ENCODE measurements at places on chromosomes 1 and 21.

DNA sequence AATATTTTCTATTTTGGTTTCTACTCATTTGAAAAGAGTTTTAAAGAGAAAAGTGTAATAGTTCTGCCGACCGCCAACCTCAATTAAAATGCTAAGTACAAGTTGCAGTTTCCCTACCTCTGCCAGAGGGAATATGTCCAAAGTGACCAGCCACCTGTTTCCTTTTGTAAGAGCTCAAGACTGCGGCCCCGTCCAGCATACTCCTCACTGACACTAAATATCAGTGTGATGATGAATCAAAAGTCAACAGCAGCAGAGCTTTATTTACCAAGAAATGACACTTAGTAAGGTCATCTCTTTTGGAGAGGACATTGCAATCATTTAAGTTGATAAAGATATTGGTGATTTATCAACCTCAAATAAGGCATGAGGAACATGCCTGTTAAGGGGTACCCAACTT, 57.4 kb upstream of the NRIP1 start:
- DNase-seq, result no peak

GRCh38 chr1:209162651-209163050, 420.9 kb upstream of the CAMK1G start:
- DNase-seq, result no peak

- DNase-seq, result no peak
Measured at GRCh38 chr1:192639607-192640368, 3.8 kb downstream of the RGS13 start.

DNA sequence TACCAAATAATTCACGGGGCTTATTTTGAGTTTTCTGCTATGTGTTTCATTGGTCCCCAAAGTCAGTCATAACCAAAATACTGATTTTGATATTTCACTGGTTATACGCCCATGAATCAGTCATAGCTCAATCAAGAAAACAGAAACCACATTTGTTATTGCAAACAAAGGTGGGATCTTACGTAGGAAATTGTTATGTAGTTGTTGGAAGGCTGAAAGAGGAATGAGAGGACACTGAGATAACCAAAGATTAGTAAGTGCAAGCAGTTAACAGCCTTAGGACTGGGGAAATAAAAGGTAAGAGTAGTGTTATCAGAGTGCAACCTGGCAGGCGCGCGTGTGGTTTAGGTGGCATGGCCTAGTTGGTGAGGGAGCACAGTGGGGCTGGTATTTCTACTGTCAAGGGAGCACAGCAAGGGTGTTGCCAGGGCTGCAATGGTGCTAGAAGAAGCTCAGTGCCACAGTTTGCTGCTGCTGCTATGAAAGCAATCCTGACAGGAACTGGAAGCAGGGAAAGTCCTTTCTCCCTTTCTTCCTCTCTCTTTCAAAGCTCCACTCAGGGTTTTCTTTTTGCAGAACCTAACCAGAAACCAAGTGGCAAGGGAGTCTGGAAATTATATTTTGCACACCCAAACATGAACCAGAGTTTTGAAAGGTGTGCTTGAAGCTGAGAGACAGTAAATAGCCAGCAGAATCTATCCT, 33.7 kb downstream of the RTCA start:
- DNase-seq, result no peak

DNA sequence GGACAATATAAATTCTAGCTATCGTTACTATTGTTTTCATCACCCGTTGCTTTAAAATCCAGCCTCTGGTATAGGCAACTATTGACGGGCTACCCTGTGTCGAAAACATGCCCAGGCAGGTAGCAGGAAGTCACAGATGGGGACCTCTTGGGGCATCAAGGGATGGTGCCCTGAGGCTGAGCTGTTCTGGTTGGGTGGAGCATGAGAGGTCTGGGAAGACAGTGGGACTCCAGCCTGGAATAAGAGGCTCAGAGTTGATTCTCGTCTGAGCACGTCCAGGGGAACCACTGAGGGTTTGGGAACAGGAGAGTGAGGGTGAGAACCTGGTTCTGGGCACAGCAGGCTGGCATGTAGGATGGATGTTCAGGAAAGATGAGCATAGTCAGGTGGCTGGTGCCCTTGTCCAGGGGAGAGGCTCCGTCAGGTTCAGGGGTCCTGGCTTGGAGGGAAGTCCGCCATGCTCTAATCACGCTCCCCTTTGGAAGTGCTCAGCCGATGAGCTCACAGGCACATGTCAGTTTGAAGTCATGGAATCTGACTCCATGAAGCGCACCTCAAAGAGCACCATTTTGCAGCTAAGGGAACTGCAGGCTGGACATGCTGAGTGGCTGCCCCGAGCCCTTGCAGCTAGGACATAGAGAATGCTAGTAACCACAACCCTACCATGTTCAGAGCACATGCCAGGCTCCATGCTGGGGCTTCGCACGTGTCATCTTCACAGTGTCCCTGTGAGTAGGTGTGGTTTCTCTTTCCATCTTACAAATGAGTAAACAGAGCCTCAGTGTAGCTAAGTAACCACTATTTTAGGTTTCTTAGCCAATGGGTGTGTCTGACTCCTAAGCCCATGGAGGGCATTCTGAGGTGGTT, 21.0 kb downstream of the PCSK9 start:
- DNase-seq, result no peak

GRCh38 chr1:87394982-87395381, 66.3 kb downstream of the LMO4 start:
- no peak for DNase-seq

DNA sequence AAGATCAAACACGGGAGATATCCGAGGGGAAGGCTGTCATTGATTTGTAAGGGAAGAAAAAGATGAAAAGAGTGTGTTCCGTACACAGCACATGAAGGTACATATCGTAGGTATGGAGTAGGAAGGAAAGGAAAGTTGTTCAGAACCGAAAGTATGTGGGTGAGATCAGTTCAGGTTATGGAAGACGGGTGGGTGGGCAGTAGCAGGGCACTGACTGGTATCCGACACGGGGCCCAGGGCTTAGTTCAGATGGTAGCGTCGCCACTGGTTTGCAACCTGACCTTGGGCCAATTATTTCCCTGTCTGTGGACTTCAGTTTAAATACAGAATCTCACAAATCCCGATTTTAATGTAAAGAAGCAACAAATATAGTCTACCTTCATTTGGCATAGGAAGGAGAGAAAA, 27.8 kb upstream of the A3GALT2 start:
- no peak for DNase-seq

DNA sequence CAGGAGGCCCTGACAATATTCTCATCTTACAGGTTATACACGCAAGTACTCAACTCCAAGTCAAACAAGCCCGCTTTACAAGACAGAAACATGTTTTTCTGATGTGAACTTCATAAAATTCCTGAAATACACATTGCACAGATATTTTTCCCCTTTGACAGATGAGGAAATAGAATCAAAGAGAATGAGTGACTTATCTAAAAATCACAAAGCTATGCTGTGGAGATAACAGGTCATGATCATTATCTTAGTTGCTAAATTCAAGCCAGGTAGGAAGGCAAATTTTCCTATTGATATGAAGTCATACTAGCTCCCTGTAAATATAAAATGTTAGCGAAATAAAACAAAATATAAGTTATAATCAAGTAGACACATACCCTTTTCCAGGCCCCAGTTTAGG, 18.3 kb downstream of the UBR4 start:
- DNase-seq, result no peak

DNA sequence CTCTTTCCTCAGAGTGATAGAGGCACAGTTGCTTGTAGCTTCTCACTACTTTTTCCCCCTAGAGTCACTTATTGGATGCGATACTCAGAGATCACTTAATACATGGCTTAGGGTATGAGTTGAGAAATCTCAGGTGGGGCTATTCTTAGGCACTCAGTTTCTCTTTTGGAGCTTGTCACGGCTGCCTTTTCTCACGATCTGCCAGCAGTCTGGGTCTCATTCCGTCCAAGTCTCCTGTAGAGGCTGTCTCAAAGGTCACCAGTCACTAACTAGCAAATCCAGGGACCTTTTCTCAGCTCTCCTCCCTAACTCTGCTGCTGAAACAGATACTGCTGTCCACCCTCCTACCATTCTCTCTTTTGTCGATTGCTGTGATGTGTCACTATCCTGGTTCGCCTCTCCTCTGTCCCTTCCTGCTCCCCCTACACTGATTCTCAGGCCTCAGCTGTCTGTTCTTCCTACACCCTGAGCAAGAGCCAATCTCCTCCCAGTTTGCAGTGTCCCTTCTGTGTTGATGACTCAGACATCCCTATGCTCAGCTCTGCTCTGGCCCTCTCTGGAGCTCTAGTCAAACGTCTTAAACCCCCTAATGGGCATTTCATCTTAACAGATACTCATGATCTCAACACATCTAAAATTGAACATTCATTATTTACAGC, 12.4 kb downstream of the ATP1A2 start:
- DNase-seq, result no peak

GRCh38 chr1:177975588-177976495, 6.0 kb upstream of the SEC16B start:
- no peak for DNase-seq

DNA sequence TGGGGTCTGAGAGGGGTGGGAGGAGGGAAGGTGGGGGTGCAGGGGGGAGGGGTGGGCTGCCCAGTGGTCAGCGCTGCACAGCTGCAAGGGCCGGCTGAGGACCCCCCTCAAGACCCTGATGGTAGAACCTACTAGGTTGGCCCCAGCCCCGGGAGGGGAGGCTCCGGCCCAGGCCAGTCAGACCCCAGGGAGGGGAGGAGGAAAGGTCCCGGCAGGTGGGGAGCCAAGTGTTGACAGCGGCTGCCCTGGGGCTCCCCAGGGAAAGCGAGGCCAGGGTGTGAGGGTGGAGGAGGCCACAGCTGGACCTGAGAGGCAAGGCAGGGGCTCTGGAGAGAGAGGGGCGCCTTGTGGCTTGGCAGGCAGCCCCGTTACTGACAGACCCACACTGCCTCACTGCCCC, 31.1 kb downstream of the MEGF6 start:
- no peak for DNase-seq

- DNase-seq, result no peak
Measured at GRCh38 chr1:100219883-100220282, 29.8 kb downstream of the DBT start.

DNA sequence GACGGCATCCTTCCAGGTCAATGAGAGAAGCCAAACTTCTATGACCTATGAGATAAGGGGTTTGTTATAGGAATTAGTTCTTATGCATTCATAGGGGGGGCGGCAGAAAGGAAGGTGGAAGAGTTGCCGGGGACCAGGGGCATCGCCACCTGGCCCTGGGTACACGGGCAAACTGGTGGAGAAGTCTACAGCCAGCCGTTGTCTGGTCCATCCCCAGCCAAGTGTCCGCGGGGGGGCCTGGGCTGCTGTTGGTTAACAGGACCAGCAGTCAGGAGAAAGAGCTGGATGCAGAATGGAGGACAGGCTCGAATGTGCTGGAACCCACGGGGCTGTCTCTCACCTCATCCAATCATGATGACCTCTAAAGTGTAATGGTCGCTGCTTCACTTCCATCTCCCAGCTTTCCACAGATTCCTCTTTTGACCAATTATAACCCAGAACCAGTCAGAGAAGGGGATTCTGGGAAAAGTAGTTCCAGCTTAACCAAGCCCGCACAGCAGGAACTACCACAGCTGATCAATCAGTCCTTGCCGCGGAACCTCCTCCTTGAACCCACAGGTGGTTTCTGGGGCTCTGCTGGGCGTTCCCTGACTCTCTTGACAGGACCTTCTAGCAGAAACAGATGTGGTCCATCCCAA, 17.8 kb downstream of the TMEM51 start:
- no peak for DNase-seq

DNA sequence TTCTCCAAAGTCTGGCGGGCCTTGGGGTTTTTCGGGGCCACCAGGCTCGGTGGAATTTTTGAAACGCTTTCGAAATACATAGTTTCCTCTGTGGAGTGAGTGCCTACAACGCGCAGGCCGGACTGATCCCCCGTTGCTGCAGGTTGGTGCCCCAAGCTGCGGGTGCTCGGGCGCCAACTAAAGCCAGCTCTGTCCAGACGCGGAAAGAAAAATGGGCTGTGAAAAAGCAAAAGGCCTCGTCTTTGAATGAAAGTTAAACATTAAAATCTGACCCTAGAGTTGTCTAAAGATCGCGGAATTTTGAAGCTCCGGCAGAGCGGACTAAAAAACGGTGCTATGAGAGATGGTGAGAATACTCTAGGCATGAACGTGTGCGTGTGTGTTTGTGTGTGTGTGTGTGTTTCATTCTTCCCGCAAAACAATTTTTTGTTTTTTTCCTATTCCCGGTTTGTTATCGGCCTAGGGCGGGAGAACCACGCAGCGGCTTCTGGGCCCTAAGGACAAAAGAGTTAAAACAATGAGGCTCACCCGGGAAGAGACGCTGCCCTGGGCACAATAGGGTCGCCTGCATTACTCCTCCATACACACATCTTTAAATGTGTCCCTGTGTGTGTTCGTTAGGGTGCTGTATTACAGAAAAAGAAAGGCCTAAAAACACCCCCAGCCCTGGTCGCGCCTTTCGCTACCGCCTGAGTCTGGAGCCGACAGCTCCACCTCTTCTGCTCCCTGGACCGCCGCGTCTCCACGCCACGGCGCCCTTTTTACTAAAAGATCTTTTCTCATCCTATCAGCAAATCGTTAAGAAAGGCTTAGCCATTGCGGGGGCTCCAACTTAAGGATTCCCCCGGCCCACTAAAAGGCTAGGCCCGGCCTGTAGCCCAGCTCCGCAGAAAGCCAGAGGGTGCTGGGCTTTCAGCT, 3.2 kb downstream of the TBX15 start:
- no peak for DNase-seq

DNA sequence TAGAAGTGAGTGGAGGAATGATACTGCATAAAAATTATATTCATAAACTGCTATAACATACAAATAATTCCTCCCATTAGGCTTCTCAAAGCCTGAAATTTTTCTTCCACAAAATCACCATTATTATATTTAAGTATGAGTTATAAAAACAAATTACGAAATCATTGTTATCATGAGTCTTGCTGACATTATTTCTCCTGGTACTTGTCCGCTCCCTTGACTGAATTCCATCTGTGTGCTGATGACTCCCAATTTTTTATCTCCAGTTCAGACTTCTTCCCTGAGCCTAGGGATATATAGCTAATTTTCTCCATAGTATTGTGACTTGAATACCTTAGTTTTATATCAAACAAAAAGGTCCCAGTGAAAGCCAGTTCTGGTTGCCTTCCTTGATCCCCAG, 268.2 kb downstream of the HMCN1 start:
- no peak for DNase-seq

DNA sequence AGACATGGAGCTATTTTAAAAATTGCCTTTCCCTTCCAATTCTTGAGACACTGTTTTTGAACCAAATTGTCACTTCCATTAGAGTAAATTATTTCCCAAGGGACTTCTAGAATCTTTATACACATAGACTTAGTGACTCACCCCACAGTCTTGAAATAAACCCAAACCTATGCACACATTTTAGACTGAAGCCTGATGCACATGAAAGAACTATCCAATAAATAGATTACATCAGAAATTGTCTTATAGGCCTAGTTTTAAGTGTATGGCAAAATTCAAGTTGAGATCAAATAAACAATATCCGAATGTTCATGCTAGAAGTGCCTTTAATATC, 32.2 kb upstream of the ZNF326 start:
- DNase-seq, result no peak

- peak; percentile 34 for DNase-seq
Measured at GRCh38 chr21:34630536-34631143, 15.7 kb upstream of the RCAN1 start.

DNA sequence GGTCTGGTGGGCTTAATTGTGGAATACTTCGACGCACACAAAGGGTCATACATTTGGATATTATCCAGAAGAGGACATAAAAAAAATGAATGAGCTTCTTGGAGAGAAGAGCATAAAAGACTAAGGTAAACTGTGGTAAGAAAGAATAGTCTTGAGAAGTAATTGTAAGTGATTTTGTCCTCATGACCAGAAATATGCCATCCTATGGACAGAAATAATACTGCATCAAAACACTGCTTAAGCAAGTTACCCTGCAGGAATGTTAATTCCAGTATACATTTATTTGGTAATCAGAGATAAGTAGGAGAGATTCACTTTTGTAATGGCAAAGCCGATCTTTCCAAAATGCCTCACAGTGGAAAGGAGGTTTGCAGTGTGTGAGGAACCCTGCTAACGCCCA, 111.9 kb downstream of the NRIP1 start:
- DNase-seq, result no peak

Measured in effector memory CD8-positive, alpha-beta T cell (primary cell).